ENCODE measurements at places on chromosomes 3 and 15. TPM values are rescaled to one million over a fixed set of nuclear protein-coding genes. Genes with fewer than 3 reads are reported as not detected.

The RPUSD3 gene
- 82.0 TPM for total RNA-seq

The ROBO1 gene
- total RNA-seq = 0.12 TPM

The GPR160 gene
- 10.3 TPM for total RNA-seq

The C3orf22 gene
- not detected for total RNA-seq

The PDCD6IP gene
- total RNA-seq = 126 TPM

The DLEC1 gene
- 0.19 TPM for total RNA-seq

The TRPM1 gene
- not detected for total RNA-seq

The EPHA6 gene
- not detected for total RNA-seq

Data from activated naive CD4-positive, alpha-beta T cell treated with anti-CD3 and anti-CD28 coated beads for 36 hours (primary cell).